DMS79 treated with DMSO at 0.1 percent for 48 hours (cell line): ENCODE measurements at places on chromosomes 11 and 22.

- no peak for DNase-seq
Measured at GRCh38 chr11:33237039-33237597, 20.1 kb upstream of the HIPK3 start.

DNA sequence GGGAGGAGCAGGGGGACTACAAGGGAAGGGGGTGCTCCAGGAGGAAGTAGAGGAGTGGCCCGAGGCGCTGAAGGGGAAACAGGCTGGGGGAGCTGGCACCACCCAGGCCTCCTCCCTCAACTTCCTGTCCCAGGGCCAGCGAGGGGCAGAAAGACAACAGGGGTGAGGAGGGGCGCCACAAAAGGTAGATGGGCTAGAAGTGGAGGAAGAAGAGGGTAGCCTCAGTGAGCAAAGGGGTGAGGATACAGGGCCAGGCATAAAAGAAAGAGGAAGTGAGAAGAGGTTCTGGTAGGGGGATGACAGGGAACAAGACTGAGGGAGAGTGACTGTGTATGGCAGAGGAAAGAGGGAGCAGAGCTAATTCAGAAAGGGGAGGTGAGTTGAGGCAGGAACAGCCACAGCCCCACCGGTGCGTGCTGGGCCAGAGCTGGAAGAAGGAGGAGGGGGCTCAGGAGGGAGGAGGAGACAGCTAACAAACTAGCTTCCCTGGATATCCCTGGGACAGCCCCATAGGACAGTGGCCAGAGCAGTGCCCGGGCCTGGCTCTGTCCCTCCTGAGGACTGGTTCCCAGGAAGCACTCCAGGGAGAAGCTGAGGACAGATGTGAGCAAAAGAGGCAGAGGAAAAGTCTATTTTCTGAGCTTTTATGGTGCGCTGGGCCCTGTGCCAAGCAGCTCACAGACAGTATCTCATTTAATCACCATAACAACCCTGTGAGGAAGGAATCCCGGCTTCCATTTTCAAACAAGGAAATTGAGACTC is 8.5 kb downstream of the DCHS1 start:
- DNase-seq = no peak

DNA sequence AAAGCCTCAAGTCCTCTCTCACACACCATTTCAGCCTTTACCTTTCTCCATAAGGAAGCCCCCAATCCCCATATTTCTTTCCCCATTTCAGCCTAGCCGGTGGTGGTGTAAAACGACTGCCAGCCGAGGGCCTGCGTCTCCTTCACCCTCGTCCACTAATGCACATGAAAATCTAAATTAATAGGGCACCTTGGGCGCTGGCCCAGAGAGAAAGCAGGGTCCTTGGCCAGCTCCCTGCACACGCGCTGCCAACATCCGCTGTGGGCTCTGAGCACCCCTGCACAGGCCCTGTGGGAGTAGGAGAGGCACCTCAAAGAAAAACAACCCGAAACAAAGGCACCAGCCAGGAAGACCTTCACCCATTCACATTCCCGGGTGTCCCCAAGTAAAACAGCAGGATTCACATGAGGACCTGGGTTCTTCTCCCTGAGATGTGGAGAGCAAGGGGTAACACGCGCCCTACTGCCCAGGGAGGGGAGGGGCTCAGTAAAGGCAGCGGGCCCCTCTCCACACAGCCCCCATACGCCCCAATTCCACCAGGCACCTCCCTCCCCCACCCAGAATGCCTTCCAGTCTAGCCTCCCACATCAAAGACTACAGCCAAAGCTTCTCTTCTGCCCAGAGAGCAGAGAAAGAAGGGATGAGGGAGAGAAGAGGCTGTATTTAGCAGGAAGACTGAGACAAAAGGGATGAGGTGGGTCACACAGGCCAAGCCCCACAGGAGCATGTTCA is 79.0 kb downstream of the MICAL3 start:
- no peak for DNase-seq

DNA sequence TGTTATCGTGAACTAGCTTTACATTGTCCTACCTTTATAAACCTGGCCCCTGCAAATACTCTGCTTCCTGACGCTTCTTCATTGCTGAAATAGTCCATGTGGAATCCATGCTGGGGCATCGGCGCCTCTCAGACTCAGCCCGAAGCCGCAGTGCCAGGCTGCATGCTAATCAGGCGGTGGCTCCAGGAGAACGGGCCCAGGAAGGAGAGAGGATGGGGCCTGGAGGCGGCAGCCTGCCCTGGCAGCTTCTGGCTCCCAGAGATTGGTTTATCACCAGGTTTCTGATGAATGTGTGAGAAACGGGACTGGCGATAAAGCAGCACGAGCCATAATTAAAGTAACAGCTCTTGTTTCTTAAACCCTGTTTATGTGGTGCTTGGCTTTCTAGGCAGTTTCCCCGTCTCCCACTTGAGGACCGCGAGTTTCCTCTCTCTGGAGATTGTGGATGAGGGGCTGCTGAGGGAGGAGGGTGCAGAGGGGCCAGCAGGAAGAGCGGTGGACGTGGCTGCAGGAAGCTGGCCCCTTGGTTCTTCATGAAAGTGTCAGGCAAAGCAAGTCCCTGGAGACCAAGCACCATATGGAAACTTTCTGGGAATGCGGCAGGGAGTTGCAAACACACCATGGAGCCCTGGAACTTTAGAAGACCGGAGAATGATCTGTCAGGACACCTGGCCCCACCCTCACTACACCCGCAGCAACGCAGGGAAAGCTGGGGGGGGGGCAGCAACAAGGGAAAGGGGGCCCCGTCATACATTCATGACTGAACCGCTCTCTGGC is 93.4 kb downstream of the NTM start:
- no peak for DNase-seq

DNA sequence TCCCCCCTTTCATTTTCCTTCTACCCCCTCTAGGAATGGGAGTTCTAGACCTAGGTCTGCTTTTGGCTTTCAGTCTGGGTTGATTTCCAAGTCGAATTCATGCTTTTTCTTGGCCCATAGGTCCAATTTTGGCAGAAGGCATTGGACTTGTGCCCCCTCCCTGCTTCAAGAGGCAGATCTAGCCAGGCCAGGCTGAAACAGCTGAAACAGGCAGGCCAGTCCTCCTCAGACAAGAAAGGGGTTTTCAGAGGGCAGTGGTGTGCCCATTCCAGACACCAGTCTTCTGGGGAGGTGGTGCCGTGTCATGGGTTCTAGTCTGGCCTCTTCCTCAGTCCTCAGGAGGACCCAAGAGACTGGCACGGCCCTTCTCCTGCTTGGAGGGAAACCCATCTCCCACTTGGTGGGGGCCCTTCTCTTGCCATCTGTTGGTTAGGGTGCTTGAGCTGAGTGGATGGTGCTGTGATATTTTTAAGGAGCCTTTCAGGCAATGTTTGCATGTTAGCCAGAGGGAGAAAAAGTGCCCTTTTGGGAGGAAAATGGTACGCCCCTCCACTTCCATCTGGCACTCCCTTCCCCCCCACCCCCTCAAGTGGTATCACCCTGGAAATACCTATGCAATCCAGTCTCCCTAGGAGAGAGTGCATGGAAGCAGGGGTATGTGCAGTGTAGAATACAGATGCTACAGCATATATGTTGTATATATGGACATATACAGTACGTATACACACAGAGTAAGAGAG is 53.6 kb downstream of the SYT13 start:
- DNase-seq = no peak

GRCh38 chr11:58592760-58593472 is 14.1 kb downstream of the ZFP91 start:
- DNase-seq = no peak

GRCh38 chr22:46051646-46052045 is 74.7 kb upstream of the WNT7B start:
- DNase-seq = no peak

DNA sequence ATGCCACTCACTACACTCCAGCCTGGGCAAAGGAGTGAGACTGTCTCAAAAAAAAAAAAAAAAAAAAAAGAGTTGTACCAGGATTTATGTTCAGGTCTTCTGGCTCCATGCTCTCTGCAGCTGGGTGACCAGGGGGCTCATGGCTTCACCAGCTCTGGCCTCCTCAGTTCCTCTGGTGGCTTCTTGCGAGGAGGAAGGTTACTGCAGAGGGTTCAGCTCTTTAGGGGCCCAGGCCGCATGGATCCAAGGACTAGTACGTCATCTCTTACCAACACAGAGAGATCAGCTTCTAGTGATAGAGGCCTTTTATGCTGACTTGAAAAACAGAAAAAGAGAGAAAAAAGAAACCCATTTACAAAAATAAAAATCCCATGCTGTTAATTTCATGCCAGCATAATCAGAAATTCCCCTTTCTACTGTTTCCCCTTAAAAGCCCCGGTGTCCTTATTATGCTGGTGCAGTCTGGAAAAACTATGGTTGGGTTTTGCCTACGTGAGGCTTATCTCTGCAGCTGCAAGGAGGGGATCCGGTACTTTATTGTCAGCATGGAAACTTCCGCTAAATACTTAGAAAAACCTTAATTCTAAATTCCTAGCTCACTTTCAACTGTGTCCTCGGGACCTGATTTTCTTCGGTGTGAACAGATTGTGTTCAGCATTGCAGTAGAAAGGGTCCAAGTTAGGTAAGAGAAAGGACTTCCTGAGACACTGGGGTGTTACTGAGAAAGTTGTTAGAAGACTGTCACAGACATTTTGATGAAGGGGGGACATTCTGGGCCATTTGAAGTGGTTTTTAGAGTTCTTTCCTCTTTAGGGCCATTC is 13.7 kb downstream of the ZBTB16 start:
- no peak for DNase-seq

DNA sequence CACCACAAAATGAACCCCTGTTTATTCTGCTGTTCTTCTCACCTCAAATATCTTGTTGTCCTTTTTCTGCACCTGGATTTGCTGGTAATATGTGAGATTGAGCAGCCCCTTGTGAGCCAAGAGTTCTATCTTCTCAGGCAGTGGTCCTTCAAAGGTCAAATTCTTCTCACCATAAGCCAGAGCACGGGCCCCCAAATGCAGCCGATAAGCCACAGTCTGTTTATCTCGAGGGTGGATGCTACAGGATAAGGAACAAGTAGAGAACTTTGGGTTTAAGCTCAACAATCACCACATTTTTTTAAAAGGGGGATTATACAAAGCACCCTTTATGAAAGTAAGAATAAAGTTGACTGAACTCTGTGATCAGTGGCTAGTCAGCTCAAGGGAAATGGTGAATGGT is 15.8 kb downstream of the TBRG1 start:
- no peak for DNase-seq

GRCh38 chr22:46812034-46812605 is 49.7 kb downstream of the TBC1D22A start:
- no peak for DNase-seq

DNA sequence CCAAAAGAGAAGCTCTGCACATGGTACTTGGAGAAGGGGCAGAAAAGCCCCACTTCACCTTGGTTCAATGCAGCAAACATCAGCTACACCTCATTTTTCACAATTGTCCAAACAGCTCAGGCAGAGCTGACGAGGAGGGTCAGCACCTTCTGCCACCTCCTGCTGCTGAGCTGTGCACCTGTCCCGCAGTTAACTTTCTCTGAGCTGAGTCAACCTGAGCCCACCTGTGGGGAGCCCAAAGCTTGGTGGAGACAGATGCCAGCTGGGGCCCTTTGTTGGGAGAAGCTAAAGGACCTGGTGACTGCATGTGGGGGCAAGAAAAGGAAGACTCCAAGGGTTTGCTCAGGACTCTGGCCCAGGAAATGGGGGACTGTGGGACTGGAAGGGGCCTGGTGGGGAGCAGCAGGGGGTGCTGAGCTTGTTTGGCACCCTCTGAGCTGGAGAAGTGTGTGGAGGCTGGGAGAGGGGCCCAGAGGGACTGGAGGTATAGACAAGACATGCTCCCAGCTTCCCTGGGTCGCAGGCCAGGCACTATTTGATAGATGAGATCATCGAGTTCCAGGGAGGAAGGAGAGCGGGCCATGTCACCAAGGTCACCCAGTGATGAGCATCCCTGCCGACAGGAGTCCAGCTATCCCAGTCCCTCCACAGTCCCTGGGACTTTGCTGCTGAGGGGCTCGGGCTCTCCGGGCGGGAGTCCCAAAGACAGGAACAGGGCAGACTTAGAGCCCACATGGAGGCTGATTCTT is 53.5 kb downstream of the KCNJ4 start:
- DNase-seq = no peak

- no peak for DNase-seq
Measured at GRCh38 chr11:40281052-40281580, 1178.3 kb downstream of the LRRC4C start.

DNA sequence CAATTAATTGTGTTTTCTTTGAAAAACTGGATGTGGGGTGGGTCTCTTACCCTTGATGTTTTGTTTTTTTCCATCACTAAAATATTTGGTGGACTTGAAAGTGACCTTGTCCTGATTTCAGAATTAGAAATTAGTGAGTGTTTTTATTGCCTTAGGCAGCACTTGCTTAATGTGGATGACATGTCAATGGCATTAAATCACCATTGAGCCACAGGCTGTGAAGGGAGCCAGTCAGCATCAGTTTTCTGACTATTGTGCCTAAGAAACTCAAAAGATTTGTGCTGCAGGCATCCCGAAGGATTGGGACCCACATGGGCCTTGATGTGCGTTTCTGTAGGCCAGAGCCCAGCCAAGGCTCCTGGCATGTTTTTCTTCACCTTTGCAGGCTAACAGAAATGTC is 53.8 kb downstream of the SWAP70 start:
- no peak for DNase-seq

- DNase-seq = no peak
Measured at GRCh38 chr22:35154937-35155387, 89.0 kb downstream of the ISX start.

DNA sequence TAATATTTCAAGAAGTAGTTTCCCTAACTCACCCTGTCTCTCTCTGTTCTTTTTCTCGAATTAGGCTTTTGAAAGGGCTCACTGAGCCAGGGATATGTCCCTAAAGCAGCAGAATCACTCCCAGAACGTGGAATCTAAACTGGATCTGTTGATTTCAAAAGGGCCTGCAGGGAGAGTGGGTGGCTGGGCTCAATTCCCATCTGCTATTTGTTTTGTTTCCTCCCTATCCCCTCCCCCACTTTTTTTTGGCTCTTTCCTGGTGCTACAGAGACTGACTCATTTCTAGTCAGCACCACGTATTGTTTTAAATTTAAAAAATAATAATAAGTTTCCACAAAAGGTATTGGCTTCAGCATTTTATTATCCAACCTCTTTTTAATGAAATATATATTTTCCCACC is 961.5 kb downstream of the FAM181B start:
- no peak for DNase-seq

DNA sequence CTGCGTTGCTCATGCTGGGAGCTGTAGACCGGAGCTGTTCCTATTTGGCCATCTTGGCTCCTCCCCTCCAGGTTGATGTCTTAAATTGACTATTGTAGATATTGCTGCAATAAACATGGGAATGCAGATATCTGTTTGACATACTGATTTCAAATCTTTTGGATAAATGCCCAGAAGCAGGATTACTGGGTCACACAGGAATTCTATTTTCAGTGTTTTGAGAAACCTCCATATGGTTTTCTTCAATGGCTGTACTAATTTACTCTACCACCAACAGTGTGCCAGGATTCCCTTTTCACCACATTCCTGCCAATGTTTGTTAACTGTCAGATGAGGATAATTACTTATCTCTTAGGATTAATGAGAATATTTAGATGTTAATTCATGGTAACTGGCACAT is 467.0 kb downstream of the LUZP2 start:
- no peak for DNase-seq
